Fibroblast of upper back skin (primary cell): ENCODE measurements at places on chromosomes 7 and 10.
A peak's percentile ranks its signal among the peaks of the same experiment; 100 is the strongest.

- peak; percentile 13 for DNase-seq
Measured at GRCh38 chr7:13724191-13724976, 265.1 kb downstream of the ETV1 start.

GRCh38 chr10:43340619-43341018 lies 30.8 kb upstream of the FXYD4 start:
- no peak for DNase-seq

GRCh38 chr7:47268851-47269836 lies 312.8 kb downstream of the TNS3 start:
- no peak for DNase-seq

DNA sequence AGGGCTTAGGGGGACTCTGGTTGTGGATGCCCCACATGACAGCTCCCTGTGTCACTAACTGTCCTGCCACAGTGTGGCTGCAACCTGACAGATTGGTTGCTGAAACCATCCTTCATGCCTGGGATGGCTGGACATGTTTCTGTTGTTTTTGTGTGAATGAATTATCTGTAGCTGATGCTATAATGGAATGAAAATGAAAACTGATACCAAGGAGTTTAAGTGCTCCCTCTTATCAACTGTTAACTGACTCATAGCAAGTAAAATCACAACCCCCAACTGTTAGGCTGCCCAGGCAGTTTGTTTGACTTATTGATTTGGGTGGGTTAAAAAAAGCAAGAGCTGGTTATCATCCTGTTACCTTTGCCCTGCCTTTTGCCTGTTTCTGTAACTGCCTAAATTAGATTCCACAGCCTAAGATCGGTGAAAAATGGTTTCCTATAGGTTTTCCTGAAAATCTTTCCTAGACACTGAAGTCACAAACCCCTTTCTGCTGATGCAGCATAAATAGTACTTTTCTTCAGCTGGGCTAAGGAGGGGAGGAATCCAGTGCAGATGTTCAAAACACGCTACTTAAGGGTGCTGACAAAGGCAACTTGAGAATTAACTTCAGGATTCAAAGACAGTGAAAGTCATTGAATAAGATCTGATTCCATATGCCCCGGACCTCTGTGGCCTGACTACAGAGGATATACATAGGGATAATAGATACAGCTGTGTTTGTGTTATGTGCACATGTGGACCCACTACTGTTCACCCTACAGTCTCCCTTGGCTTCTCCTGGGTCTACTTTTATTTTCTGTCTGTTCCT lies 5.7 kb downstream of the FRAT2 start:
- DNase-seq = no peak

DNA sequence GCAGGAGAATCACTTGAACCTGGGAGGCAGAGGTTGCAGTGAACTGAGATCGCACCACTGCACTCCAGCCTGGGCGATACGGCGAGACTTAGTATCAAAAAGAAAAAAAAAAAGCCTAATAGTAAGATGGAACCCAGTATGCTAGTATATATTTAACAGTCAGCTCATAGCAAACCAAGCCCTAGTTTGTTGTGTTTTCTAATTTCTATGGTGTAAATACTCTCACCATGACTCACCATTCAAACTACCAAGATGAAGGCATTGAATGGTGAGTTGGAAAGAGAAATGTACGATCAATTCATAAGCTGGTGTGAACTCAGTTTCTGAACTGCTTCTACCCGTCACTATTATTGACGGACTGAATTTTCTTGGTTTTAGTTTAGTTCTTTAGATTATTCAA lies 173.7 kb upstream of the KAT6B start:
- no peak for DNase-seq
